ENCODE measurements at places on chromosomes 5 and 9.
A peak's percentile ranks its signal among the peaks of the same experiment; 100 is the strongest.

GRCh38 chr5:37272511-37272910 lies 23.3 kb upstream of the CPLANE1 start:
- DNase-seq, result no peak

DNA sequence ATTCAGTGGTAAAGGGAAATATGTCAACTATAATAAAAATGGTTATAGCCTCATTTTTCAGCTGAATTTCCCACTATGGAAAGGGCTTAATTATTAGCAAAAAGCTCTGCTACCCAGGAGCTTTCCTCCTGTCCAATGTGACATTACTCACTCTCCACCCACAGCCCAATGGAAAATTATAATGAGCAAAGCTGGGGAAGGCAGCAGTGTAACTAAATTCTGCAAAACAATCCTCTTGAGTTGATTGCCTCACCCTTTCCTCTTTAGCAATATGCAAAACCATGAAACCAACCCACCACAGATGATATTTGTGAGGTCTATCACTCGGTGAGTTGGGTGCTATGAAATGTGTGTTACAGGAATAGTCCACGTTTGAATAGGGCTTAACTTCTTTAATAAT lies 14.0 kb upstream of the PLPPR1 start:
- no peak for DNase-seq

GRCh38 chr5:118791926-118792734 lies 196.2 kb downstream of the DTWD2 start:
- peak; percentile 19 for DNase-seq

GRCh38 chr5:36690041-36690961 lies 83.9 kb downstream of the SLC1A3 start:
- peak; percentile 78 for DNase-seq

- no peak for DNase-seq
Measured at GRCh38 chr5:139676406-139676805, 28.3 kb downstream of the CXXC5 start.

DNA sequence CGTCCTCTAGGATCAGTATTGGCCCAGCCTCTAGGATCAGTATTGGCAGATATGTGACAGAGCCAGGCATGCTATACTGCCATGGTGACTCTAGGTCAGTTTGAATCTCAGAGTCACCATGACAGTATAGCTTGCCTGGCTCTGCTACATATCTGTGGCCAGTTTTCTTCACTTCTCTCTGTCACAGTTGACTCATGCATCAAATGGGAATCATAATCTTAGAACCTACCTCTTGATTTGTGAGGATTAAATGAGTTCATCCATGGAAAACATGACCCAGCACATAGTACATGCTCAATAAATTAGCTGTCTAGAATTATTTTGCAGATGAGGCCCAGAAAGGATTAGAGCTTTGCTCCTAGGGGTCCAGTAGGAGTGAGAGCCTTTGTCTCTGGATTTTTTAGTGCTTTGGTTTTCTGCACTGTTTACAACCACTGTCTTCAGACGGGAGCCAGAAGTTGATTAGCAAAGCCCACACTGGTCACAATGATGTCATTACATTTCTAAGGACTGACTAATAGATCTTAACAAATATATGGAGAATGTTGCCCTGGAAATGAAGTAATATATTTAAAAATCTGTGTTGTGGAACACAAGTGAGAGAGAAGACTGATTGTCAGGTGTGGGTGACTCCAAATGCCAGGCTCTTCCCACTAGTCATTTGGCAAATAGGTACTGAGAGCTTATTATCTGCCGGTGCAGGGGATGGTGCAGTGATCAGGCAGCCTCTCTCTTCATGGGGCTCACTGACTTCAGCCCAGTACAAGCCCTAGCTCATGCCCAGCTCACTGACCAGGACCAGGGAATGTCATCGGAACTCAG lies 76.0 kb downstream of the COL15A1 start:
- no peak for DNase-seq

DNA sequence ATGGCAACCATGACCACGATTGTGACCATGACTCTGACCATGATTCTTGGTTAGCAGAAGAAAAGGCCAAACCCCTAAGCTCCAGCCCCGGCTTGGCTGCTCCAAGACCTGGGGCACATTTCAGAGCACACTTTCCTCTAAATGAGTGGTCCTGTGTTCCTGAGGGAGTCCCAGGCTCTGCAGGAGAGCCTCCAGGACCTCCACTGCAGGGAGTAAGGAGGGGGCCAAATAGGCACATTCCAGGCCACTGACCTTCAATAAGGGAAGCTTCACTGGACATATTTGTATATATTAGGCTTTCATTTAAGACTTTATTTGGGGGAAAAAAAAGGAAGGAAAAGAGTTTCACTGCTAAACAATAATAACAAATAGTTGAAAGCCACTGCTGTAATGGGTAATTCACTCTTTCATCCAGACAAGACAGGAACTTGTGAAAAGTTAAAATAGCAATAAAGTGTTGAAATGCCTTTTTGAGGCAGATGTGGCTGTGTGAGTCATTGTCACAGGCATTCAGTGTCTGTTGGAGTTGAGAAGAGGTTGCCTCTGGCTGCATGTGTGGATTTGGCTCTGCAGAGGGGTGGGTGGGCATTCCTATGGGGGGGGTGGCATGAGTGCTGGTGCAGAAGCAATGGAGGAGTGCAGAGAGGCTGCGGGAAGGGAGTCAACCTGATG lies 63.9 kb upstream of the TGFBR1 start:
- DNase-seq, result no peak

GRCh38 chr5:140870221-140871201 lies 1.8 kb downstream of the PCDHA11 start:
- no peak for DNase-seq

DNA sequence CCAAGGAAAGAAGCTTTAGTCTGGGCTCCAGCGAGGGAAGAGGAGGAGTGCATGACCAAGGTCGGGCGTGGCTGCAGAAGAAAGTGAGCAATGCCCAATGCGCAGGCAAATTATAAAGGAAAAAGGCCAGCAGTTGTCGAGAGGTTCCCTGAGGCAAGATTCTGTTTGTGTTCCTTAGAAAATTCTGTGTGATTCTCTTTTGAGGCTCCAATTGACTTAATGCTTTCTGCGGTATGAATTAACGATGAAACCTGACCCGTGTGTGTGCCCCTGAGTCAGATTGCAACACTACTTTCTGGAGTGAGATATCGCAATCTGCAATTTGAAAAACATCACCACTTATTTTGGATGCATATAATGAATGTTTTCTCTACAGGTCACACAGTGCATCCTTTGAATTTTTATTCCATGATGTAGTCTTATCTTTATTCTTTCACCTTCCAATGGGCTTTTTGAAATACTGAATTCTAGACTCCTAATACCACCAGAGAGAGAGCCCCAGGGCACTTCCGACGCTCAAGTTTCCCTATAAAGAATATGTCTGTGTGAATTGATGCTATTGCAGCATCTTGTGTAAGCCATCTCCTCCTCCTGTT lies 117.9 kb upstream of the IL6ST start:
- DNase-seq, result no peak

DNA sequence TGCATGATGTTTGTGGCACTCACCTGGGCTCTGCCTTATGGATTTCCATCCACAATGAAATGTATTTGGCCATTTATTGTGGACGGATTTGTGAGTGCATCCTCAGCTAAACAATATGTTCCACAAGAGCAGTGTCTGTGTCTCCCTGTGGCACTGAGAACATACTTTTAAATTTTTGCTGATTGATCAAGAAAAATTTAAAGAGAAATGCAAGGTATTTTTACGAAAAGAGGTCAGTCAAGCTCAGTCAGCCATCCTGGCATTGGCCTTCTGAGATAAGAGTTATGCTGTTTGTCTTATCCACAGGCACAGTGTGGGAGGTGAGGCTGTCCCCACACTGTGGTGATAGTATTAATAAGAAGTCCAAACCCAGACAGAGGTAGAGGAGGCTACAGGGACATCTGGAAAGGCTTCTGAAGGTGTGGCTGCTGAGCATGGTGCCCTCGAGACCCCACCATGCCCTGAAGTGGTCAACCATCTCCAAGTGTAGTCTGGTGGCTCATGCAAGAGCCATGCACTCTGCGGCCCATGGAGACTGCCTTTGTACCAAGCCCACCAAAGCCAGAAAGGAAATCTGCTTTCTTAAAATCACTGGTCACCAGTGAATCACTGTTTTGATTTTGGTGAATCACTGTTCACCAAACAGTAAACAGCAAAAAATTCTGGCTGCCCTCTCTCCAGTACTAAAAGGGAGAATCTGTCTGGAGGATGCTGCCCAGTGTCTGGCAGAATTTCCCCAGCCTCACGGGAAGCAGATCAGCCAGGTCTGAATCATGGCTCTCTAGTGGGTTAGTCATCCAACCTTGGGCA lies 28.8 kb downstream of the SPOCK1 start:
- no peak for DNase-seq

DNA sequence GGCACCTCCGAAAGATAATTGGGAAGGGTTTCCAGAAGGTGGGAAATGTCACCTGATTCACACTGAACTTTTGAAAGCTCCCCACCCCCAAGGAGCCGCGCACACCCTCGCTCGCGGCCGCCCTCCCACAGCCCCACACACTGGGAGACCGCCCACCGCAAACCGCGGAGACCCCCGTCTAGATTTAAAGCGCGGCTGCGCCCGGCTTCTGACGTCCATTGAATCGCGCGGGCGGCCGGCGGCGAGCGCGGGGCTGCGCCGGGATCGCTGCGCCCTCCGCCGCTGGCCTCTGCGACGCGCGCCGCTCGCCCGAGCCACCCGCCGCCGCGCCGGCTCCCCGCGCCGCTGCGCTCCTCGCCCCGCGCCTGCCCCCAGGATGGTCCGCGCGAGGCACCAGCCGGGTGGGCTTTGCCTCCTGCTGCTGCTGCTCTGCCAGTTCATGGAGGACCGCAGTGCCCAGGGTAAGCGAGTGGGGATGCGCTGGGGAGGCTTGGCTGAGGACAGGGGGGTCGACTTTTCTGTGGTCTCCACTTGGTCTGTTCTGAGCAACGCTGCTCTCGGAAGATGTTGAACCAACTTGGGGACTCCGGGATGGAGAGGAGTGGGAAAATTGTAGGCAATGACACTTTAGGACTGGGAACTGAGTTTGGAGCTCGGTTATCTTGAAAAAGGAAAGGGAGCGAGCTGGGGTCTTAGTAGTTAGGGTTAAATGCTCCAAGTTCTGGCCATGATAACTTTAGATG lies at the start of gene FST:
TSS of gene FST (plus strand) at position 214 of the 743 bp plus-strand sequence. CDS start at position 377, 163 bp downstream.
- DNase-seq, result peak; percentile 28

- DNase-seq, result no peak
Measured at GRCh38 chr5:154526231-154527226, 48.5 kb upstream of the HAND1 start.

DNA sequence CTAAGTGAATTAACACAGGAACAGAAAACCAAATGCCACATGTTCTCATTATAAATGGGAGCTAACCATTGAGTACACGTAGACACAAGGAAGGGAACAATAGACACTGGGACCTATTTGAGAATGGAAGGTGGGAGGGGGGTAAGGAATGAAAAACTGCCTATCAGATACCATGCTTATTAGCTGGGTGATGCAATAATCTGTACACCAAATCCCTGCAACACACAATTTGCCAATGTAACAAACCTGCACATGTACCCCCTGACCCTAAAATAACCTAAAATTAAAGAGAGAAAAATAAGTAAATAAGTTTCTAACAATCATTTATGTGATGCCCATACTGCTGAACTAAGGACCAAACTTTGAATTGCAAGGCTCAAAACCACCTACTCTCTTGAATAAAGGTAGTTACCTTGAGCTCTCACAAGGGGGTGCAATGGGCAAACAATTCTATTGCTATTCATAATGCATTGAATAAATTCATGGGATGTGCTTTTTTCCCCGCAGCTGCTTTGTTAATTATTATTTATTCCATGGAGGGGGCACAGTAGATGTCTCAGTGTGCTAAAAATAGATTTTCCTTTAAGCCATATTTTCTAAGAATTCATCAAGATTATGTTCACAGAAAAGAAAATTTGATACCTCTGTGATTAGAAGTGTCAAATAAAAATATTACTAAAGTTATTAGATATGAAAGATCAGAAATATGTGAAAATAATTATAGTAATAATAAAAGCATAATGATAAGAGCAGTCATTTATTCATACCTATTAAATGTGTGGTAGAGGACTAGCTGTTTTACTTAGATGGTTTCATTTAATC lies 76.2 kb upstream of the PTPN3 start:
- DNase-seq, result no peak

- DNase-seq, result no peak
Measured at GRCh38 chr5:169201597-169201996, 99.3 kb downstream of the SLIT3 start.

- DNase-seq, result peak; percentile 45
Measured at GRCh38 chr9:114680259-114681001, 1.6 kb downstream of the TEX48 start.

- DNase-seq, result no peak
Measured at GRCh38 chr9:110995420-110996340, 42.6 kb downstream of the LPAR1 start.

DNA sequence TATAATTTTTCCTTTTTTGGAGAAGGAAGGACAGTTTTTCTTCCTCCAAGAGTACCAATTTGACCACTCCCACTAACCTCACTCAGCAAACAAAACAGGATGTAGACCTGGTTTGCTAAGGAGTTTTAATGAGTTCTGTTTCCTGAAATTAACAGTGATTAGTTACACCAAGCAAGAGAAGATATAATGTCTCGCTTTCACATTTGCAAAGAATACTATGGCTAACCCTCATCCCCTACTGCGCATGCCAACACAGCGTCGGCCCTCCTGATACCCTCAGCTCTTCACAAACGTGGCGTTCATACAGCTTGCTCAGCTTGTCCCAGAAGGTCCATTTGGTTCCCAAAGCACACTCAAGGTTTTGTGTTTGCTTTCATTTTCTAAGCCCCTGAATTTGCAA lies 41.9 kb upstream of the IPPK start:
- no peak for DNase-seq

DNA sequence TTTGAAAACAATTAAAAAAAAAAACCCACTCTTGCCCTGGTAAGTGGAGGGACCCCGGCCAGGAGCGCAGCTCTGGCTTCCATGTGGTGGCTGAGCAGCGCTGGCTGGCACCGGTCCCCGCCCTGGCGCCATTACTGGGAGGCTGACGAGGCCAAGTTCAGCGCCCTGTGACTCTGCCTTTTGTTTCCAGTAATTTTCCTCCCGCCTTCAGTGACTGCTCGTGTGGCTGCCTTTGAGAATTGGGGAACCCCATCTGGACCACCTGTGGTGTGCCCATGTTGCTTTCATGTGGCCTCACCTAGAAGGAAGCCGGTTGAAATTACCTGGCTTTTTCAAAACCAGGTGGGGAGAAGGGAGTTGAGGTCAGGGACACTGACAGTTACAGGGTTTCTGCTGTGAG lies 136.1 kb downstream of the GAPVD1 start:
- DNase-seq, result no peak

- DNase-seq, result no peak
Measured at GRCh38 chr9:35738186-35738585, 5.7 kb downstream of the CREB3 start.

GRCh38 chr5:1934801-1935429 lies 52.2 kb upstream of the IRX4 start:
- DNase-seq, result no peak

Data from activated T-cell treated with anti-CD3 and anti-CD28 coated beads, Interleukin-2, amount 50 U/mL, for 48 hours (primary cell).